ENCODE measurements at places on chromosomes 7 and 10.

DNA sequence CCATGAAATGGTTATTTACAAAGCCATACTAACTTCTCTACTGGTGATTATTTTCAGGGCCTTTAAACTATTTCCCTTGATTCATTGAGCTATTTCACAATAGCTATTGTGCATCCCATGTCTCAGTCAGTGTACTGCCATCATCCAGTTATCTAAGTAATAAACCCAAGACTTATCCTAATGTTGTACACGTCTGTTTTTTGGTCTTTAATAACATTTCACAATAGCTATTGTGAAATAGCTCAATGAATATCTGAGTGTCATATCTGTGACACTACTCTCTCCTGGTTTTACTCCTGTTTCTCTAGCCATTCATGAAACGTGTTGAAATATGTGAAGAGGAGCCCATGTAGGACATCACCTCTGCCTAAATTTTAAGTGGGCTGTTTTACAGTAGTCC is 36.5 kb upstream of the TMEM140 start:
- DNase-seq = no peak

- no peak for DNase-seq
These were observed 225.2 kb upstream of the FZD1 start for GRCh38 chr7:91039033-91039432.

GRCh38 chr7:24378871-24379616 is 95.1 kb downstream of the NPY start:
- no peak for DNase-seq

GRCh38 chr10:68628576-68629127 is 68.5 kb downstream of the TET1 start:
- DNase-seq = no peak

DNA sequence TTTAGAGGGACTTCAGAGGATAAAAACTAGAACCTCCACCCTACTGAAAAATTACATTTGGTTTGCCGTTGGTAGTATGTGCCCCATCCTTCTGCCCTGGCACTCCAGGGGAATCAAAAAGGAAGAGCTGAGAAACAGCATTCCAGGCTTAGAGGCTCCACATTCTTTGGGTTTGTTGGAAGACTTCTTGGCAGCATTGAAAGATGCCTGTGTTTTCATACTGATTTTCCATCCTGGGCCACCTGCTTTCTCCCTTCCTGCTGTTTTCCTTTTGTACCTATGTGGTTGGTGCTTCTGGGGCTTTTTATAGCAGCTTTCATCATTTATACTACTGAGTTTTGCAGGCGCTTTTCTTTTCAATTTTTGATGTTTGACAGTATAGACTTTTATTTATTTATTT is 61.7 kb downstream of the AUTS2 start:
- no peak for DNase-seq

- peak; percentile 88 for DNase-seq
These were observed 15.3 kb downstream of the ECHDC3 start for GRCh38 chr10:11757454-11757820.

GRCh38 chr10:133273534-133274143 is 3.0 kb downstream of the ADAM8 start:
- DNase-seq = no peak

- DNase-seq = no peak
These were observed 78.1 kb downstream of the CDH23 start for GRCh38 chr10:71474702-71475242.

DNA sequence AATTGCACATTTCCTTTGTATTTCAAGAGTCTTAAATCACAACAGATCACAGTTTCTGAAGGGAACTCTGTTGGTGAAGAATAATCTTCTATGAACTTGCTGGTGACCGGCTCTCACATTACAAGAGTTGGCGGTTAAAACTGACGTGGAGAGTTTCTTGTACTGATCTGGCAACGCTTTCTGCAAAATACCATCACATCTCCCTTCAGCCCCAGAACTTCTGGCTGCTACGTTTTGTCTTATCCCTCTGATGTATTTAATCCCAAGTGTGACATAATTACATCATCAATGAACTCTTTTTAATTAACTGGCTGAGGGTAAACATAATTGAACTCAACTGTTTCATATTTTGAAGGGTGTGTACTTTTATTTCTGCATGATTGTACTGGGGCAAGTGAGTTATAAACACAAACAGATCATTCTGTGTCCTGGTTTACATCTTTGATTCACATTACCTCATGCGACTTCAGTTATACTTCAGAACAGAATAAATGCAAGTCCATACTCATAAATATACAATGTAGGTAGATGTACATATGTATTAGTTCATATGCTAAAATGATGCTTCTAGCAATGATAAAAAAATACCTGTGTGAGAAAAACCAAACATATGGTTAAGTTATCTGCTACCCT is 105.1 kb upstream of the NPVF start:
- DNase-seq = no peak

GRCh38 chr10:552679-553078 is 136.8 kb downstream of the DIP2C start:
- DNase-seq = no peak

DNA sequence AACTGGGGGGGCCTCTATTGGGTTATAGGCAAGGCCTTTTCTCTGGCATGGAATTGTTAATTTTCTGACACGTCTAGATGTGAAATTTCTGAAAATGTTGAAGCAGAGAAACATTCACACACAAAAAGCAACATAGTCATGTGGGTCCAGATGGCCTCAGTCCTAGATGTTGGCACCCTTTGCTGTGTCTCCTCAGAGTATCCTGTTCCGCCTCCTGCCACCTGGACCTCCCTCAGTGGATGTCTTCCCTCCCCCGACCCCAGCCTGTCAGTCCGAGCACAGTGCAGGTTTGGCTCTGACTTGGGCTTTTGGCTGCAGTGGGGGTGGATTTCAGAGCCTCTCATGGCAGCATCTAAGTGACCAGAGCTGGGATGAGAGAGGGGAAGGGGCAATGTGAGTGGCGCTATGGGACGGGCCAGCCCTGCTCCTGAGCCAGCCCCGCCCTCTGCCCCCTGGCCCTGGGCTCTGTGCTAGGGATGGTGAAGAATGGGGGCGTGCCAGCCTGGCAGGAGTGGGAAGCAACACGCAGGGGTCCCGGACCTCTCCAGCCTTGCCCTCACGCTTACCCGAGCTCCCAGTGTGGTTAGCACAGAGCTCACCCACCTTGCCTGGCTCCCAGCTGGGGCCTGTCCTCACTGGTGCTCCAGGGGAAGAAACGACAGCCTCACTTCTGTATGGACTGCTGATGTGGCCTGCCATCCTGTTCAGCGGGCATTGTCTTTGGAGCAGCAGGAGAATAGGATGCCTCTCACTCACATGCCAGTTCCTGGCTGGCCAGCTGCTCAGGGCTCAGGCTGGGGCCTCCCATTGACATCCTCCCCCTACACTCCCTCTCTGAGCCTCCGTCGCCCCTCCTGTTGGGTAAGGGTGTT is 6.2 kb downstream of the ATP6V0E2 start:
- no peak for DNase-seq

- DNase-seq = no peak
These were observed 57.7 kb downstream of the CREB3L2 start for GRCh38 chr7:137944168-137944567.

DNA sequence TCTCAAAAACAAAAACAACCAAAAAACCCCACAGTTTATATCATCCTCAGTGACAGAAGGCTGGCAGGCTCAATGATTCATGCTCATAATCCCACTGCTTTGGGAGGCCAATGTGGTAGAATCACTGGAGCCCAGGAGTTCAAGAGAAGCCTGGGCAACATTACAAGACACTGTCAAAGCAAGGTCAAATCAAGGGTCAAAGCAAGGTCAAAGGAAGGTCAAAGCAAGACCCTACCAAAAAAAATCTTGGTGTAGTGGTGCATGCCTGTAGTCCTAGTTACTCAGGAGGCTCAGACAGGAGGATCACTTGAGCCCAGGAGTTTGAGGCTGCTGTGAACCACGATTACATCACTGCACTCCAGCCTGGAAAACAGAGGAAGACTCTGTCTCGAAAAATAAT is 14.2 kb upstream of the NPC1L1 start:
- no peak for DNase-seq

DNA sequence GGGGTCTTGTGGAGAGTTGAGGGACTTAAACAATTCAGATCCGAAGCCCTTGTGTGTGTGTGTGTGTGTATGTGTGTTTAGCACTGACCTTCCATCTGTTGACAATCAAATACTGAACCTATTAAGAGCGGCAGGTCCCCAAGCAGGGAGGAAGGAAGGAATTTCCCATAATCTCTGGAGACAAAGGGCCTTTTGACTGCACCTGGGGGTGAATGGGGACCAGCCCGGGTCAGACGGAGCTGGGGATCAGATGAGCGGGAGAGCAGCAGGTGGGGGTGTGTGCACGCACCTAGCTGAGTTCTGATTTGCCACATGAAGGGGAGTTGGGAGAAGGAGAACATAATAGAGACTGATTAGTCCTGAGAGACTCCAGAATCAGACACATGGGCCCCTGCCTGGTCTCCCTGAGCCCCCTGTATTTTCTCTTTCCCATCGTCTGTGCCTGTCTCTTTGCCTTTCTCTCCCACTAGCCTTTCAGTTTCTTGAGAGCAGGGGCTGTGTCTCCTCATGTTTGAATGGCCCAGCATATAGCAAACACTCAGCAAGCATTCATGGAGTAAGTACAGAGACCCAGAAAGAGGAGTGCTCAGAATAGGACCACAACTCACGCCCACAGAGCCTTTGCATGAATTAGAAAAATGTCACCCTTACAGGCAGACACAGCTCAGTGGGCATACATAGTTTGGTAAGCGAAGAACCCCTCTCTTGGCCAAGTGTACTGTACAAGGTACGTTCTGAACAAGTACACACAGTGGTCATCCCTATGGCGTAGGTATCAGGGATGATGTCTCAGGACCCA is 288.3 kb upstream of the HABP2 start:
- no peak for DNase-seq

- no peak for DNase-seq
These were observed 724.2 kb downstream of the GATA3 start for GRCh38 chr10:8778713-8779112.

- no peak for DNase-seq
These were observed 905 bp downstream of the ASB13 start for GRCh38 chr10:5665373-5666007.

GRCh38 chr10:62715383-62715782 is 89.1 kb upstream of the ADO start:
- DNase-seq = no peak

GRCh38 chr10:209357-209756 is 74.1 kb downstream of the ZMYND11 start:
- DNase-seq = no peak

DNA sequence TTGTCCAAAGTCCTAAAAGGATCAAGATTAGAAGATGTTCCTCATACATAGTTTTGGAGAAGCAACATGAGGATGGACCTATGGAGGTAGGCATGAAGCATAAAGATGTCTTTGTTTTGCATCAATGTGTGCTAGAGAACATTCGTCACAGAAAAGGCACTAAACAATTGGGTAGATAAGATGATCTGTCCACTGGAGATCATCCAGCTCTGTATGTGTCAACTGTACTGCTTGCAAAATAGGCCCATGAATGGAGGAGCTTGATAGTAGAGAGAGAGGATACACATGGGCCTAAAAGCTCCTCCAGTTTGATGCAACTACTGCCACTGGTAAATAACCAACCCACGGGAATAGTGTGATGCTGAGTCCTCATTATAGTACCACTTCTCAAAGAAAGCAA is 286.4 kb upstream of the HGF start:
- no peak for DNase-seq

DNA sequence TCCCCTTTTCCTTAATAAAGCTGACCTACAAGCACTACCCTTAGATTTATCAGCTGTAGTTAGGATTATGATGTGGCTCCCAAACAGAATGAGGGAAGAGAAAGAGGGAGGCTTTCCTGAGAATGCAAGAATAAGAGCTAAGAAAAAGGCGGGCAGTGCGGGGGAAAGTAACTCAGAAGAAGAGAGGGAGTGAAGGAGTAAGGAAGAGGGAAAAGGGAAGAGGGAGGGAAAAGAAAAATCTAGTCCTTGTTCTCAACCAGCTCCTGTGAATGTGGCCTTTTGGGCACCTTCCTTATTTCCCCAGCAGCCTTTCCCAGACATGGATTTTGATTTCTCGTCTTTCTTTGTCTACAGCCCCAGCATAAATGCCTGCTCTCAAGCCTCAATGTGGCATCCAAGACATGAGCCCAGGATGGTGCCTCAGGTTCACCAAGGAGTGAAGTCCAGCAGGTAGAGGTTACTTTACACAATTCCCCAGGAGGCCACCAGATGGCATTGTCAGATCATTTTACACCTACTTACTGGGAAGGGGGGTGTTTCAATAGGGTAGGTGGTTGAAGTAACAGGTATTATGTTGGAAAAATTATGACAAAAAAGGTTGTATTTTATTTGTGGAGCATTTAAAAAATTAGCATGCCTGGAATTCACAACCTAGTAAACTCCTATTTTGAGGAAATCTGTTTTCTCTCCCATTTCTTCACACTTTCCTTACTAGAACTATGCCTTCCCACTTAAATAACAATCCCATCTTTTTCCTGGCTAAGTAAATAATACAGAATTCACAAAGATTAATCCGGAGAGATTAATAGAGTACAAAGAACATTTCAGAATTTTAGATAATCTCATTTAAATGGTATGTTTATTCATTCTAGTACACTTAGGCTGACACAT is 106.5 kb downstream of the HTR7 start:
- DNase-seq = no peak

DNA sequence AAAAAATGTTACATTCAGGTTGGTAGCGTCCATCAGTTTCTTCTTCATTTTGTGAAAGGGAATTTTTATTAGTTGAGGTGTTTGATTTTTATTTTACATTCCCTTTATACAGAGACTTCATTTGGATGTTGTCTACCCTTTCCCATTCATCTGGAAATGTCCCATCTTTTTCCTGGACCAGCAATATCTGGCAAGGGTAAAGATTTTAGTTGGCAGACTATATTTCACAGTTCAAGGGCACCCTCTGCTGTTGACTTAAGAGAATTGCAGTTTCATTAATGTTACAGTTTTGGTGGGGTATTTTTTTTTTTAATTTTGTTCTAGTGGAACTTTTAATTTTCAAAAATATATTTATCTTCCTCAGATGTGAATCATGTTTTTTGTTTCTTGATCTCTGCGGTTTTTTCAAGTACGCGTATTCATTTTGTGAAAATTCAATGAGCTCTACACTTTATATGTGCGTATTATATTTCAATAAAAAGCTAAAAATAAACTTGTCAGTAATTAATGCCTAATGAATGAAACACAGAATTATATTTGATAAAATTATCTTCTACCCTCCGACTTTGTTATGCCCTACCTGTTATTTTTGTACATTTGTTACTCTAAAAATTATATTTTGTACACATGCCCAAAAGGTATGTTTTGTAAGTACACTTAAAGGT is 97.9 kb upstream of the KLF14 start:
- peak; percentile 48 for DNase-seq

All from SHP77 (cell line).